CD4-positive, alpha-beta memory T cell (primary cell): ENCODE measurements at places on chromosomes 13 and 19. TPM values are rescaled to one million over a fixed set of nuclear protein-coding genes. Genes with fewer than 3 reads are reported as not detected.

DNA sequence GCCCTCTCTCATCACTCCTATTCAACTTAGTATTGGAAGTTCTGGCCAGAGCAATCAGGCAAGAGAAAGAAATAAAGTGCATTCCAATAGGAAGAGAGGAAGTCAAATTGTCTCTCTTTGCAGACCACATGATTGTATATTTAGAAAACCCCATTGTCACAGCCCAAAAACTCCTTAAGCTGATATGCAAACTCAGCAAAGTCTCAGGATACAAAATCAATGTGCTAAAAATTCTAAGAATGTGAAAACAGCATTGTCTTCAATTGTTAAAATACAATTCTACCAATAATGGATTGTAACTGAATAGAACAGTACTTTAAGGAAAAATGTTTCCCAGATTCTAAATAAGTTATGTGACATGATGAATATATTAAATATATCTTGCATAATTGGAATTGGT lies 2269.2 kb upstream of the PCDH20 start:
- no peak for DNase-seq

Gene ZNF296
- total RNA-seq: 1.9 TPM

DNA sequence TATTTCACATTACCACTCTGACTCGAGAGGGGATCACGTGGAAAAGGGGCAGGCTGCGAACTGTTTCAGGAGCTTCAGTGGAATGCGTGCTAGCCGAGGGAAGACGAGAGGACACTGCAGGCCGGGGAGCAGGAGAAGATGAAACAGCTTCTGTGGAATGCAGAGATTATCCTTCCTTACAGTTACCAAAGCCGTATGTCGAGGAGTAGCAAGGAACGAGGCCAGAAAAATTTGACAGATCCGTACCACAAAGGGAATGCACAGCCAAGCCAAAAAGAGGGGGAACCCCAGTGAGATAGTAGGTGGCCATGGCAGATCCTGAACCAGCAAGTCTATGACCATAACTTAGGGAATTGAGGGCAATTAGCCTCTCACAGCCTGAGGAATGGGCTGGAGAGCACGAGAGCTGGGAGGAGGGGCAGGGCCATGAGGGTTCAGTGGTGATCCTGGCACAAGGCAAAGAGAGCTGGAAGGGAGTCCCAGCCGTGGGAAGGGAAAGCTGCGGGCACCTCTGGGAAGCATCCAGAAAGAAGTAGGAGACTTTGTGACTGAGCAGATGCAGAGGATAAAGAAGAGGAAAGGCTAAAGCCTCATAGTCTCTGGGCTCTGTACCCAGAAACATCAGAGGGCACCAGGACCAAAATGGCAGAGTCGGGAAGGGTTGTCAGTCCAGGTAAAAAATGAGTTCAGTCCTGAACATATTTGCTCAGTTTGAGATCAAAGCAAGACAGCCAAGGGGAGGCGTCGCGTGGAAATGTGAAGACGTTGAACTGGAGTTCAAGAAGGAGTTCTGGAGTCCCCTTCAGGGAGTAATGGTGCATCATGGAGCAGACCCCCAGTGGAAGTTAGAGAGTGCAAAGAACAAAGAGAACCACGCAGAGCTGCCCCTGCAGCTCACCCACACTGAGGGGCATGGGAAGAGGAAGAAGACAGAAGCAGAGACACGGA lies 5.1 kb downstream of the COL4A1 start:
- no peak for DNase-seq

DNA sequence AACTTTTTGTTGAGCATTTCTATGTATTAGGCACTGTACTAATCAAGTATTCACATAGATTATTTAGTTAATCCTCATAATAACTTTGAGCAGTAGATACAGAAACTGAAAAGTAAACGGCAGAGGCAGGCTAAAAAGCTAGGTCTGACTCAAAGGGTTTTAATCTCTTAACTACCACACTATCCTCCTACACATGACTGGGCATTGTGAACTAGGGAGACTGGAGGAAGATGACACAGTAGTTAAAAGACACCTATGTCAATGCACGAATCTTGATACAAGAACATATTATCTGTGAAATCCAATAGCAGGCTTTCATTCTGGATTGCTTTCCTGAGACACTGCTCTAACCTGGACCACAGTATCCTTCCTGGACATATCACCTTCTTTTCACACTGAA lies 36.3 kb downstream of the MICU2 start:
- no peak for DNase-seq

GRCh38 chr13:98690348-98691022 lies 62.0 kb downstream of the SLC15A1 start:
- no peak for DNase-seq

DNA sequence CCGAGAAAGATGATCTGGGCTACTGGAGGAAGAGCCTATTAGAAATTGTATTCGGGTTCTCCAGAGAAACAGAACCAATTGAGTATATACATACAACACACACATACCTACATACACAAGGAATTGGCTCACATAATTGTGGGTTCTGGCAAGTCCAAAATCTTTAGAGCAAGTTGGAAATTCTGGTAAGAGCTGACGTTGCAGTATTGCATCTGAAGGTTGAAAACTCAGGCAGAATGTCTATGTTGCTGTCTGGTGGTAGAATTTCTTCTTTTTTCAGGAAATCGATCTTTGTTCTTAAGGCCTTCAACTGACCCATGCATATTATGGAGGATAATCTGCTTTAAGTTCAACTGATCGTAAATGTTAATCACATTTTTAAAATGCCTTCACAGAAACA lies 15.5 kb upstream of the OLFM4 start:
- no peak for DNase-seq

DNA sequence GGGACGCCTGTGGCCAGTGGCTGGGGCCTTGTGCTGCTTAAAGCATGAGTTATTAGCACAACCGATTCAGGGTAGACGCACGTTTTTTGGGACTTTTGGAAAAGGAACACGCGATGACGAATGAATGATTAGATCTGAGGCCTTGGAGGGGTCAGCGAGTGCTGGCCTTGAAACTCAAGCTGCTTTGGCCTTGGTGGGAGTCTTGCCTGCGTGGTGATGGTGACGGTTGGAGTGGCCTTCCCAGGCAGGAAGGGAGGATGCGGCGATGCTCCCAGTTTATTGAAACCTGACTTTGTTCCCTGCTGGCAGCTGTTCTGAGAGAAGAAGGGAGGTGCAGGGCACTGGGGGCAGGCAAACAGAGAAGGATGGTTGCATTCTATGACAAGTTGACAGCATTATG lies 63.1 kb upstream of the RNF113B start:
- DNase-seq: no peak

GRCh38 chr13:78298657-78299056 lies 304.7 kb downstream of the POU4F1 start:
- no peak for DNase-seq

GRCh38 chr19:29478578-29479565 lies 46.9 kb upstream of the VSTM2B start:
- no peak for DNase-seq

GRCh38 chr19:55528030-55528803 lies 8.7 kb downstream of the SBK2 start:
- DNase-seq: no peak

DNA sequence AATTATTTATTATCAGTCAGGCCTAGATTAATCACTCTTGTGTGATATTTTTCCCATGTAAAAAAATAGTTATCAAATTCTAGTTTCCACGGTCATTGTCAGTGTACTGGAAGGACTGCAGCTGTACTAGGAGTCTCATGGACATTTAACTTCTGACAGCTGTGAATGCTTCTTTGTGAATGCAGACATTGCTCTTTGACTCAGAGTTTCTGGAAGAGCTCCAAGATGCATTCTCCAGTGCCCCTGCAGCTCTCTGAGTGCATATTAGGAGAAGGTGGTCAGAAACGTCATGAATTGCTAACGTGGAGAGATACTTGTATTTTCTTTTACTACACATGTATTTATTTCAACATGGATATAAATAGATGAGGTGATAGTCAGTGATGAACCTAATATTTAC lies 9.7 kb upstream of the SLITRK5 start:
- DNase-seq: no peak

Gene C19orf85
- total RNA-seq: not detected
